ENCODE measurements at places on chromosomes 11 and 22. TPM values are rescaled to one million over a fixed set of nuclear protein-coding genes. Genes with fewer than 3 reads are reported as not detected.

GRCh38 chr11:78856211-78856610, 281.5 kb upstream of the NARS2 start:
- DNase-seq: no peak

- no peak for DNase-seq
These were observed 186.6 kb upstream of the BDNF start for GRCh38 chr11:27886857-27887256.

DNA sequence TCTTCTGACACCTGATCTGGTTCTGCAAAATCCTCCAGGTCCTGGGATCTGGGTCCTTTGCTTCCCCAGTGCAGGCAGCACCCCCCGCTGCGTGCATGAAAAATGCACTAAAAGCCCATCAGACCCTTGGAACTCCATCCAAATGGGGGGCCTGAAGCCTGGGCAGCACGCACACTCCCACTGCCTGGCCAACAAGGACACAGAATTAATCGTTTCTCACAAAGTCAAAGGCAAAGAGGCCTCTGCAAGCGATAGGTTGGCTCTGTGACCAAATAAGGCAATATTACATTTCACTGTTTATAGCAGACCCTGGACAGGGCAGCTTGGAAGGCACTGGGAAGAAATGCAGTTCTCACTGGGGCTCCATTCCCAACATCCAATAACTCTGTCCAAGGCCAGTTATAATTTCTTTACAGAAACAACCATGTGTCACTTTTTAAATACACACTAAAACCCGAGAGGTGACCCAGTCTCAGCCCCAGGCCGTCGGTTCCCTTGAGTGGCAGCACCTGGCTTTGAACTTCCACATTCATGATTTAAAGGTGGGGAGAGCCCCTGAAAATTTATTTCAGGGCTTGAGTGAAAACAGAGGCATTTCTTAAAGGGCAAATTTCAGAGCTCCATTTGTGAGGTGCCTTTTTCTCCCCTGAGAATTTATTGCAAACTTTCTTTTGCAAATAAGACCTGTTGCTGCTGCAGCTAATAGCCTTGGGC, 114.4 kb upstream of the ANO1 start:
- DNase-seq: no peak

GRCh38 chr22:31082606-31083376, 1.7 kb downstream of the SMTN start:
- DNase-seq: peak; percentile 87

- peak; percentile 71 for DNase-seq
These were observed at the start of gene SHISA8 for GRCh38 chr22:41915035-41915785. TSS of gene SHISA8 (minus strand) at chr22:41915074. CDS start at chr22:41914667, 407 bp downstream.

CHST1 gene
- total RNA-seq: not detected

DNA sequence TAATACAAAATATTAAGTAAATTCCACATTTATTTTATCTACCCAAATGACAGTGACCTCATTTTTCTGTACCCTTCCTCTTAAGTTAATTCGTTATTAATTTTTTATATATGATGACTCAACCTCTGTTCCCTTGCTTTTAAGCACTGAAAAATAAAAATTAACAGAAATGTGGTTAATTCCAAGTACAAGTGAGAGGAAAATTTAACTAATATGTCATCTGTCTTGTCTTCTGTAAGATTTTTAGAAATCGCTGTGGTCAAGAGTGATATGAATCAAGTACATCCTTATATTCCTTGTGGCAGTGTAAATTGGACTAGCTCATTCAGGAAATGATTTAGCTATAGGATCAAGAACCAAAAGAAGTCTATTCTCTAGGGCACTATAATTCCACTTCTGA, 74.5 kb downstream of the PDHX start:
- DNase-seq: no peak

- DNase-seq: no peak
These were observed 21.9 kb downstream of the SAMM50 start for GRCh38 chr22:43976861-43977795.

RRM1 gene
- total RNA-seq: 91.1 TPM

C11orf54 gene
- total RNA-seq: 13.7 TPM

HINFP gene
- 24.9 TPM for total RNA-seq

GRCh38 chr22:38258895-38259294, 13.9 kb downstream of the TMEM184B start:
- DNase-seq: no peak

- peak; percentile 84 for DNase-seq
These were observed 156.9 kb downstream of the FEZ1 start for GRCh38 chr11:125338886-125339811.

GRCh38 chr11:19677381-19678080, 35.1 kb upstream of the NAV2 start:
- no peak for DNase-seq

- no peak for DNase-seq
These were observed 18.9 kb upstream of the IL17REL start for GRCh38 chr22:50031189-50032091.

DNA sequence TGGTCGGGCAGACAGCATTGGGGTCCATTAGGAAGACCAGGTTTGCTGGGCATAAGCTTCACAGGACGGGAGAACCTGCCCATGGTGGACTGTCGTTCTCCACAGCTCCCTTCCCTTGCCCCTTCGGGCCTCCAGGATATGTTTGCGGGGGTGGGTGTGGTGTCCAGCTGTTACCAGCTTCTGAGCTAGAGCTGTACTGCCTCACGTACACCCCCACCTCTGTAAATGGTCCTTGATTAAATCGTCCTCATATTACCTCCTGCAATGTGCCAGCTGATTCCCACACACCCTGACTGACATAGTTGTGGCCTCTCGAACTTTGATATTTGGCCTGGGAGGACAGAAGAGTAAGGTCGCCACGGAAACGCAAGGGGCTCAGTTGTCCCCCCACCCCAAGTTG, 16.2 kb upstream of the BCR start:
- no peak for DNase-seq

- DNase-seq: no peak
These were observed 65.5 kb upstream of the ARFGAP3 start for GRCh38 chr22:42922374-42923191.

- peak; percentile 43 for DNase-seq
These were observed 32.5 kb downstream of the PLEKHA7 start for GRCh38 chr11:16981651-16982194.

GRCh38 chr11:9914064-9914463, 250.2 kb downstream of the SWAP70 start:
- DNase-seq: no peak

MS4A1 gene
- not detected for total RNA-seq

GRCh38 chr11:106152013-106152412, 74.6 kb downstream of the AASDHPPT start:
- DNase-seq: peak; percentile 62

- peak; percentile 40 for DNase-seq
These were observed 43.9 kb downstream of the BBOX1 start for GRCh38 chr11:27084518-27084917.

DNA sequence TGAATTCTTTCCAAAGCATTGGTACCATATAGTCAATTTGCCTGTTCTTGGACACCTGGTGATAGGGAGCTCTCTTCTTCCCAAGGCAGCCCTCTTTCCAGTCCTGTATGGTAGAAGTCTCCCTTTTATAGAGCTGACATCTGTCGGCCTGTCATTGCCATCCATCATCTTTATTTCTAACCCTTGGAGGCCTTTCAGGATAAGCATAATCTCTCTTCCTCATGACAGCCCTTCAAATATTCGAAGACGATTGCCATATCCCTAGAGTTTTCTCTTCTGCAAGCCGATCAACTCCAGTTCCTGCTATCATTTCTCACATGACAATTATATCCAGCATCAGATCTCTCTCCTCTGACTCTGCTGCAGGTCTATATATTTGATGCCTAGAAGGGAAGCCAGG, 32.7 kb upstream of the SYN3 start:
- DNase-seq: no peak

DNA sequence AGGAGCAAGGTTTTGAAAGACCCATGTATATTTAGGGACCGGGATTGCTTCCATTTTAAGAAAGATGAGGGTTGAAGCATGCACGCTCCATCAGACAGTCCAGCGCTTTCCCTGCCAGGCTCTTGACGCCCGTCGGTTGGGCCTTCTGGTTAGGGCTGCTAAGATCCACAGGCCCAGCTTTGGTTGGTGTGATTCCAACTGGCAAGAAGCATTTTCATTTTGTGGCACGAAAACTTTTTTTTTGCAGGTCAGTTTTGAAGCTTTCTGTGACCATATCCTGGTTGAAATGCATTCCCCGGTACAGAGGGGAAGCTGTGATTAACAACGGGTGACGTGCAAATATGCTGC, 34.3 kb upstream of the MPPED1 start:
- DNase-seq: peak; percentile 24

DNA sequence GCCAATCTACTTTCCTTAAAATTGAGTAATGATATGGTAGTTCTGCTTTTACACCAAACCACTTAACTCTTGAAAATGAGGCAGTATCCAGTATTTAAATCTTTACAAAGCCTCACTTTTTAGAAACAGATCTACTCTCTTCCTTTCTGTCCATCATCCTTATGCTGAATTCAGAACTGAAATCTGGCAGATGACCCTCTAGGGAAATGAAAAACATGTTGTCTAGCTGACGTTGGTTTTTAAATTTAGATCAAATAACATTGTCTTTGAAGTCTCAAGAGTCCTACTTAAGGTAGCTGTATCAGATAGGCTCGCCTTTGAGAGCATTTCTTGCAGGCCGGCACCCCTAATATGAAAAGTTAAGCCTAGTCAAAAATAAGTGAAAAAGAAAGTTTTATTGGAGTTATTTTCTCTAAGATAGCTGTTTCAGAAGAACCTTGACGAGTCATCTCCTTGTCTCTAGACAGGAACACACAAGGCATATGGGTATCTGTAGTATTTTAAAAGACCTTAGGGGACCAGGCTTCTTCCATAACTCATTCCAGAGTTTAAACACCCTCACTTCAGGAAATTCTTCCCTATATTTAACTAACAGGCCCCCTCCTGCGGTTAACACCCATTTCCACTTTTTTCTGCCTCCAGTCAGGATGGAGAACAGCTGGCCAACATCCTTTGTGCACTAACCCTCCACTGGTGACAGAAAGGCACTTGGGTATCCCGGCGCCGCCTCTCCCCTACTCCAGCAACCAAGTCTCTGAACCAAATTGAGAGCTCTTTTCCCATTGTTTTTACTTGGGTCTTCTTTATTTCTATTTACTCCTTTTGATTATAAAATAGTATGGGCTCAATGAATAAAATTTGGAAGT, 81.2 kb downstream of the WNT11 start:
- no peak for DNase-seq

GRCh38 chr22:37623075-37624016, 14.7 kb downstream of the GGA1 start:
- peak; percentile 65 for DNase-seq

GRCh38 chr22:35697142-35697541, 20.5 kb upstream of the APOL5 start:
- no peak for DNase-seq

SLC22A8 gene
- not detected for total RNA-seq

All from GM23248 (cell line).